ENCODE measurements at places on chromosomes 13 and 19. TPM values are rescaled to one million over a fixed set of nuclear protein-coding genes. Genes with fewer than 3 reads are reported as not detected.

DNA sequence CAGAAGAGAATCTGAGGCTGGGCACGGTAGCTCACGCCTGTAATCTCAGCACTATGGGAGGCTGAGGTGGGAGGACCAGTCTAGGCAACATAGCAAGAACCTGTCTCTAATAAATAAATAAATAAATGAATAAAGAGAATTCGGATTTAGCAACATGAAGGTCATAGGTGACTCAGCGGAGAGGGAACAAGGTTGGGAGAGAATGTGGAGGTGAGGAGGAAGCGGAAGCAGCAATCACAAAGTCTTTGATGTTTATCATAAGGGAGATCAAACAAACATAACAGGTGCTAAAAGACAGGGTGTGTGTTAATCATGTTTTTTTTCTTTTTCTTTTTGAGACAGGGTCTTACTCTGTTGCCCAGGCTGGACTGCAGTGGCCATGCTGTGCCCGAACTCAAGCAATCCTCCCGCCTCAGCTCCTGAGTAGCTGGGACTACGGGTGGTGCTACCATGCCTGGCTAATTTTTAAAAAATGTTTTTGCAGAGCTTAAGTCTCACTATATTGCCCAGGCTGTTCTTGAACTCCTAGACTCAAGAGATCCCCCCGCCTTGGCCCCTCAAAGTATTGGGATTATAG is 16.3 kb downstream of the PBX4 start:
- DNase-seq = no peak

DNA sequence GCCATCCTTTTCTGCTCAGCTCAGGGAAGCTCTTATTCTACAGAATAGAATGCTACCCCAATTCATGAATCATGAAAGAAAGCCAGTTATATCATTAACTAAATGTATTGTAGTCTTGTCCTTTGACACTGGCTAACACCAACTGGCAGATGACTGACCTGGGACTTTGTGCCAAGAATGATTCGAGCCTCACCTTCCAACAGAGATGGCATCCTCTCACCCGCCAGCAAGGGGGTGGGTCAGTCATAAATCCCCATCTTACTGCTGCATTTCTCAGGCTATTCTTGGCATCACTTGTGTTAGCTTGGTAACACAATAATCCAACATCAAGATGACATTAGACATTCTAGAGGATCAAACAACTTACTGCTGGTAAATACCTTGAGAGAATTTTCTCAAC is 1239.8 kb upstream of the MIR17HG start:
- DNase-seq = no peak

GRCh38 chr13:91292630-91293221 is 54.8 kb upstream of the MIR17HG start:
- DNase-seq = no peak

DNA sequence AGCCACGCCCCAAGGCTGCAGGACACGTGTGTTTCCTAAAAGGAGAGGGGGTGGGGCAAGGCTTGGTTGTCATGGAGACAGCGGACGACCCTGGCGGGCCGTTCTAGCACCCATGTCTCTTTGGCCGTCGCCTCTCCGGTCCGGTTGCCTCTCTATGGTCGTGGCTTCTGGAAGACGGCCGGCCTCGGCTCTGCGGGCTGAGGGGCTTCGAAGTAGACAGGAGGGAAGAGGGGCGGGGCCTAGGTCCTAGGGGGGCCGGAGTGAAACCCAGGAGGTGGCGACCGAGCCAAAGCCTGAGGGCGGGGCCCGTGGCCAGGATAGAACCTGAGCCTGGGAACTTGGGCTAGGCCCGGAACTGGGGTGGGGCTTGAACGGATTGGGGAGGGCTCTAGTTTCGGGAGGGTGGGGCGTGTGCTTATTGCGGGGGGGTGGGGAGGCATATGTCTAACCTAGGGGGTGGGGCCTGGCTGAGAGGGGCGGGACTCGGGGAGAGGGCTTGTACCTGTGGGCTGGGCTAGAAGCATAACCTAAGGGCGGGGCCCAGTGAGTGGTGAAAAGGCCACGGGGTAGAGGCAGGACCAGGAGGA is 750 bp upstream of the SLC27A1 start:
- DNase-seq = peak; percentile 97

DNA sequence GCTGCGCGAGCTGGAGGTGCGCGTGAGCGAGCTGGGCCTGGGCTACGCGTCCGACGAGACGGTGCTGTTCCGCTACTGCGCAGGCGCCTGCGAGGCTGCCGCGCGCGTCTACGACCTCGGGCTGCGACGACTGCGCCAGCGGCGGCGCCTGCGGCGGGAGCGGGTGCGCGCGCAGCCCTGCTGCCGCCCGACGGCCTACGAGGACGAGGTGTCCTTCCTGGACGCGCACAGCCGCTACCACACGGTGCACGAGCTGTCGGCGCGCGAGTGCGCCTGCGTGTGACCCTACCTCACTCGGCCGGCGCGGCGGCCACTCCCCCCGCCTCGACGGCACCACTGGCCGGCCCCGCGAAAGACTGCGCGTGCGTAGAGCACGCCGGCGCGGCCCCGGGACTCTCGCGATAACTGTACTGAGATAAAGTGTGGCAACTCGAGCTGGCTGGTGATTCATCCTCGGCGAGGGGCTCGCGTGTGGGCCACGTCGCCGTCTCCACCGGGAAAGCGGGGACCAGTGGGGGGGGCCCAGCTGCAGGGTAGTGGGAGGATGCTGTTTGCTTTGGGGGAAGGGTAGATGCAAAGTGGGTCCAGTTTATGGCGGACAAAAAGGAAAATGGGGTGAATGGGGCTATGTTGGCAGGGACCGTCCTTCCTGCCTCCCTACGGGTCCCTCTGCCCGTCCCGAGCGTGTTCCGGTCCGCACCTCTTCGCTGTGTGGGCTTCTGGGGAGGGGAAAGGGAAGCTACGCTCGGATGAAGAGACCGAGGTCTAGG is 11.4 kb downstream of the FUT6 start:
- DNase-seq = peak; percentile 96

- DNase-seq = peak; percentile 95
These were observed 44.9 kb downstream of the ZNF823 start for GRCh38 chr19:11693505-11694499.

- no peak for DNase-seq
These were observed 30.5 kb downstream of the RANBP3 start for GRCh38 chr19:5947435-5947834.

The CRB3 gene
- not detected for total RNA-seq

The VSTM2B gene
- total RNA-seq = not detected

DNA sequence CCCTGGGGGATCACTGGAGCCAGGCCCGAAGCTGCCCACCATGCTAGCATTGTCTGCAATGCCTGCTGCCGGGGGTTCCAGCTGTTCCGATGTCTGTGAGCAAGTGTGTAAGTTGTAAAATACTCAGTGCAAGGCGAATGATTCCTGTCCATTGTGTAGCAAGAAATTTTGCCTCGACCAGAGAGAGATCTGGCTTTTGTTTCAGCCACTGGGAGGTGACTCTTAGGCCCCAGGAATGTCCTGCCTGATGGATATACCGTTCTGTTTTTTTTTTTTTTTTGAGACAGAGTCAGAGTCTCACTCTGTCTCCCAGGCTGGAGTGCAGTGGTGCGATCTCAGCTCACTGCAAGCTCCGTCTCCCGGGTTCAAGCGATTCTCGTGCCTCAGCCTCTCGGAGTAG is 7.3 kb upstream of the GADD45B start:
- no peak for DNase-seq

The KLK2 gene
- not detected for total RNA-seq

DNA sequence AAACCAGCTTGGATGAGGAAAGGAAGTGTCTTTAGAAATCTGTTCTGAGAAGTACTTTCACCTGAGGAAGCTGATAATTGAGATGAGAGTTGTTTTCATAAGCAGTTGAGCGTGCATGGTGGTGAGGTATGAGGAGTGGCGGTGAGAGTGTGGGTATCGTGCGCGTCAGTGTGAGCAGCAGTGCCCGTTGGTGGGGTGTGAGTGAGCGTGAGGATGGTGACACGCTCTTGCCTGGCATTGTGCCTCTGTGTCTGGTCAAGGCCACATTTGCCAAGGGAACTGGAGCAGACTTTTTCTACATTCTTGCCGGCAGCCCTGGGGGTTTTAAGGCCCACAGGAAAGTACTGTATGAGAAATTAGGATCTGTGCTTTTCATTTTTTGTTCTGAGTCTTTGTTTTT is 36.5 kb upstream of the TEX29 start:
- DNase-seq = no peak

- no peak for DNase-seq
These were observed 545 bp downstream of the LIPE start for GRCh38 chr19:42426643-42427042.

The HSPB6 gene
- 0.50 TPM for total RNA-seq

DNA sequence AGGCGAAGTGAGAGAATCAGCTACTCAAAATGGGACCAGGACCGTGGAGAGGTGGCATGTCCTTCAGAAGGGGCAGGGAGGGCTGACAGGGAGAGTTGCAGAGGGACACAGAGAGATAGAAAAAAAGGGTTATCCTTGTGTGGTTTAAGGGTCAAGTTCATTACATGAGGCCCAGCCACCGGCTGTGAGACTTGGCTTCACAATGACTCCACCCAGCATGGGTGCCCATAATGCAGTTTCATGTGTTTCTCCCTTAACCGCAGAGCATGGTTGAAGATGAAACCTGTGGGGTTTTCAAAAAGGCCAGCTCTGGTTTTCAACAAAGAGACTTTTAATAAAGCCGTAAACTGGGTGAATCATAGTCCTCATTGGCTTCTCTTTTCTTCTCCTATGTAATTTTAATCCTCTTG is 164.6 kb downstream of the KLF5 start:
- DNase-seq = peak; percentile 23

DNA sequence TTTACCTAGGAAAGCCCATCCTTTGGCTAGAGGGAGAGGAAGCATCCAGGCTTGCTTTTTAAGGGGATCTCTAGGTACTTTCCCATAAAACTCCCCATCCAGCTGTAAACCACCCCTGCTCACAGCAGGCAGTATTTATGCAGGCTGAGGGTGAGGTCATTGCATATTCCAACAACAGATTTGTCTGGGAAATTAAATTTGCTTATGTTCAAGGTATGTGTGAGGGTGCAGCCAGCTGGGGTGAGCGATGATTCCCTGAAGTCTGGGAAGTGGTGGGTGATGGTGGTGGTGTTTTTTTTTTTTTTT is 96.3 kb upstream of the C1QTNF9B start:
- DNase-seq = no peak

DNA sequence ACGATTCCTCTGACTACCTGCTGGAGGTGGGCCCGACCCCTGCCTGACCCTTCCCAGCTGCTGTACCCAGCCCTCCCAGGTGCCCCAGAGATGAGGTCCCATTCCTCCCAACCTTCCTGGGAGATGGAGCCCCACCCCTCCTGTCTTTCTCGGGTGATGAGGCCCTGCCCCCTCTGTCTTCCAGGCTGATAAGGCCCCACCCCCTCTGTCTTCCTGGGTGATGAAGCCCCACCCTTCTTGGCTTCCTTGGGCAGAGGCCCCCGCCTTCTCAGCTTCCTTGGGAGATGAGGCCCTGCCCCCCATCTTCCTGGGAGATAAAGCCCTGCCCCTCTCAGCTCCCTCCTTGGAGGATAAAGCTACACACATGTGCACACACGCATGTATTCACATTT is 47.9 kb downstream of the CERS4 start:
- peak; percentile 76 for DNase-seq

DNA sequence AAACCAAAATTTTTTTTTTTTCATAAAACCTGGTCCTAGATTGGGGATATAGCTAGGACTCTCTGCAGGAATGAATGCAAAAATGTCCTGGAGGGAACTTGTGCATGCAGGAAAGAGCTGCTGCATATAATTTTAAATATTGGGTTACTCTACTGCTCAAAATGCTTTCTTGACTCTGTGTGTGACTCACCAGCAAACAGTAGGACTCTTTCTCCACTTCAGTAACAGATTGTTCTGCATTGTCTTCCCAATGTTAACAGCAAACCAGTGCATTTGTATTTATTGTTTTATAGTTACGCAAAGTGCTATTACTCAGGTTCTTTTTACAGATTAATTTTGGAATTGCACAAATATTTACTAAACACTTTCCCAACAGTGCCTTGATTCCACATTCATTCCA is 163.7 kb upstream of the KL start:
- no peak for DNase-seq

DNA sequence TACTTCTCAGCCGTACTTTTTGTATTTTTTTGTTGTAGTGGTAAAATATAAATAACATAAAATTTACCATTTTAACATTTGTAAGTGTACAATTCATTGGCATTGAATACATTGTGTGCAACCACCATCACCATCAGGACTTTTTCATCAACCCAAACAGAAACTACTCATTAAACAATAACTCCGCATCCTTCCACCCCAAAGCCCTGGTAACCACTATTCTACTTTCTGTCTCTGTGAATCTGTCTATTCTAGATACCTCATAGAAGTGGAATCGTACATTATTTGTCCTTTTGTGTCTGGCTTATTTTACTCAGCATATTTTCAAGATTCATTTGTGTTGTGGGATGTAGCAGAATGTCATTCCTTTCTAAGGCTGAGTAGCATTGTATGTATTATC is 38.5 kb downstream of the USPL1 start:
- no peak for DNase-seq

The LILRA1 gene
- total RNA-seq = not detected

The ANGPTL8 gene
- not detected for total RNA-seq

DNA sequence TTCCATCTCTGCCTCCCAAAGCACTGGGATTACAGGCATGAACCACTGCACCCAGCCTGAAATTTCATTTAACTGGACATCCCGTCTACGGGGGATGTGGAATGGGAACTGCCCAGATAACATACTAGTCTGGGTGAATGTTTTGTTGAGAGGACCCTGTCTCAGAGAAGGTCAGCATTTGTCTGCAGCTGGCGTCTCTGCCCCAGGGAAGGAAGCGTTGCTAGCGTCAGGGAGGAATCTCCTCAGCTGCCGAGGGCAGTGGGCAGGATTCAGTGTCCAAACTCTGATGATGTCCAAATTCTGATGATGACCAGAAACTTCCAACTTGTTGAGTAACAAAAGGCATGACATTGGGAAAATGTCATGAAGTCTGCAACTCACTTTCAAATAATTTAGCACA is 3.1 kb downstream of the NXNL1 start:
- DNase-seq = no peak

The BRME1 gene
- total RNA-seq = 4.0 TPM

- peak; percentile 51 for DNase-seq
These were observed 22.1 kb downstream of the EDNRB start for GRCh38 chr13:77896536-77896935.

GRCh38 chr19:17765069-17765618 is 13.9 kb downstream of the FCHO1 start:
- no peak for DNase-seq

- DNase-seq = no peak
These were observed 12.2 kb downstream of the NFIC start for GRCh38 chr19:3378352-3379150.

The ZNF699 gene
- 5.5 TPM for total RNA-seq

GRCh38 chr13:21661097-21661909 is 9.6 kb upstream of the FGF9 start:
- no peak for DNase-seq

The CFAP97D2 gene
- not detected for total RNA-seq

DNA sequence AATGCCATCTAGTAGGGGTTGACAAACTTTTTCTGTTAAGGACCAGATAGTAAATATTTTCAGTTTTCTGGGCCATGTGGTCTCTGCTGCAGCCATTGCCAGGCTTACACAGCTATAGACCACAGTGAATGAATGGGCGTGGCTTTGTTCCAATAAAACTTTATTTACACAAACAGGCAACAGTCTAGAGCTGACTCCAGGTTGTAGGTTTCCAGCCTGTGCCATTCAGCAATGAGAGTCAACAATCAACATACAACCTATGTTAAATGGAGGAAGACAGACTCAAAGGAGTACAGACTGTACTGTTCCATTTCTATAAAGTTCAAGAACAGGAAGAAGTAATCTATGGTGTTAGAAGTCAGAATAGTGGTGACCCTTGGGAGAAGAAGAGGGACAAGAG is 15.2 kb upstream of the IZUMO2 start:
- DNase-seq = no peak

The FOXA3 gene
- not detected for total RNA-seq

Data from A673 (cell line).